ENCODE measurements at places on chromosomes 7 and 10.

GRCh38 chr7:131424219-131424822 is 96.6 kb downstream of the MKLN1 start:
- no peaks in the 10 kb centered on the region for H3K4me1 ChIP-seq
- H3K27me3 ChIP-seq: no peaks in the 10 kb centered on the region
- H3K27ac ChIP-seq: no peak overlapping the region
- DNase-seq: no peak
- H3K36me3 ChIP-seq: peaks cover 14% of the 10 kb centered on the region

DNA sequence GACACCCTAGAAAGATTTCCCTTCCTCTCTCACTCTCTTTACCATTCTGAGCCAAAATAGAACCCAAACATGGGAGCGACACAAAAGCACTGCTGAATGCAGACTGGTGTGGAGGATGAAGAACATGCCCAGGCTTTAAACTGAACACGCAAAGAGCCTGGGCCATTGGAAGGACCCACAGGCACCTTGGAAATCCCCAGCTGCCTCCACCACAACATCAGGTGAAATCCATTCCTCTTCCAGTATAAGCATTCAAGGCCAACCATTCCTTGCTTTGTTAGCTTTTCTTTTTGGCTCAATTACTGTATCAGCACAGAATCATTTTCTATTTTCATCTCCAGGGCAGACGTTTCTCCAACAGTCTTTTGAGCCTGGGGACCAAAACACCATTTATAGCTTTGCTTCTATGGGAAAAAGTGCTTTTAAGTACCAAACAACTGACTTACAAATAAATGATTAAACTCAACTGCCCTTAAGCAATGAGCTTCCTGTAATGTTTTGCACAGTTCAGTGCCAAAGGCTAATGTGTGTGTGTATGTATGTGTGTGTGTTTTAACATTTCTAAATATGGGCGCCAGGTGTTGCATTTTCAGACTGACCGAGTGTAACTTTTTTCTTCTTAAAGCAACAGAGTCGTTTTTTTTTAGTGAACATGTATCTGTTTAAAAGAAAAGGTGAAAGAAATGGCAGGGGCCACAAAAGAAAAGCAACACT is 16.2 kb upstream of the BLNK start:
- H3K36me3 ChIP-seq: no peaks in the 10 kb centered on the region
- H3K4me1 ChIP-seq: no peaks in the 10 kb centered on the region
- H3K27ac ChIP-seq: no peak overlapping the region
- no peak for DNase-seq
- H3K4me3 ChIP-seq: no peak overlapping the region

- no peaks in the 10 kb centered on the region for H3K27me3 ChIP-seq
- no peak overlapping the region for H3K27ac ChIP-seq
- H3K4me3 ChIP-seq: no peak overlapping the region
- no peaks in the 10 kb centered on the region for H3K36me3 ChIP-seq
Observed at GRCh38 chr7:106068986-106069385, 43.1 kb downstream of the SYPL1 start.

GRCh38 chr7:38682606-38683005 is 51.4 kb upstream of the AMPH start:
- H3K27ac ChIP-seq: no peak overlapping the region
- H3K36me3 ChIP-seq: no peaks in the 10 kb centered on the region
- no peaks in the 10 kb centered on the region for H3K4me1 ChIP-seq
- H3K27me3 ChIP-seq: no peaks in the 10 kb centered on the region
- DNase-seq: no peak
- H3K4me3 ChIP-seq: no peak overlapping the region

- H3K27me3 ChIP-seq: no peaks in the 10 kb centered on the region
- H3K4me3 ChIP-seq: no peak overlapping the region
- DNase-seq: peak; percentile 49
- no peaks in the 10 kb centered on the region for H3K36me3 ChIP-seq
Observed at GRCh38 chr7:117665368-117665767, 185.5 kb downstream of the CFTR start.

DNA sequence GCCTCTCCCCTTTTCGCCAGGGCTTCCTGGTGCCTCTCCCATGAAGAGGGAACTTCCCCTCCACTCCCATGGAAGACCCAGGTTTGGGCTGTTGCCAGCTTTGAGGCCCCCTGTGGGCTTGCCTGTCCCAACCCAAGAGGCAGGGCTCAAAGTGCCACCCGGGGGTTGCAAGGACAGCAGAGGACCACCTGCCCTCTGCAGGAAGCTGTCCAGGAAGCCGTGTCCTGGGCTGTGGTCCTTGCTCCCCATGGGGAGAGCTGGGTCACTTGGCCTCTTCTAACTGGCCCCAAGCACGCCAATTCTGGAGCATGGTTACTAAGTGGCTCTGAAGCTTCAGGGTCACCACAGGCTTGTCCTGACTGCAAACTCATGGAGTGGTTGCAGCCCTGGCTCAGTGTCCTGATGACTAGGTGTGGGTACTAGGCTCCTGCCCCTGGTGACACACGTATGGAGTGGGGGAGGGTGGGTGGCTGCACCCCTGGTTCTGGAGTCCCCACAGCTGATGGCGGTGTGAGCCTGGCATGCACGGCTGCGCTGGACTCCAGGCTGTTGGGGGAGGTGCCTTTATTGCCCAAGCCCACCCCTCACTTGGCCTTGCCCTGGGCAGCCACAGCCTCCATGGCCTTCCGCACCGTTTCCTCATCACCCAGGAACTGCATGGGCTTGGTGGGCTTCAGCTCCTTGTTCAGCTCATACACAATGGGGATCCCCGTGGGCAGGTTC is 3.0 kb downstream of the PGAM2 start:
- no peaks in the 10 kb centered on the region for H3K27me3 ChIP-seq
- no peak for DNase-seq
- no peak overlapping the region for H3K27ac ChIP-seq
- H3K36me3 ChIP-seq: peaks cover 52% of the 10 kb centered on the region

GRCh38 chr7:95609277-95609971 is 13.1 kb upstream of the PDK4 start:
- H3K4me3 ChIP-seq: no peak overlapping the region
- H3K27ac ChIP-seq: peak overlapping the region; percentile 41
- H3K36me3 ChIP-seq: no peaks in the 10 kb centered on the region
- peak; percentile 52 for DNase-seq
- peaks cover 21% of the 10 kb centered on the region for H3K4me1 ChIP-seq

Data from SJSA1 (cell line).